ENCODE measurements at places on chromosomes 11 and 22.

DNA sequence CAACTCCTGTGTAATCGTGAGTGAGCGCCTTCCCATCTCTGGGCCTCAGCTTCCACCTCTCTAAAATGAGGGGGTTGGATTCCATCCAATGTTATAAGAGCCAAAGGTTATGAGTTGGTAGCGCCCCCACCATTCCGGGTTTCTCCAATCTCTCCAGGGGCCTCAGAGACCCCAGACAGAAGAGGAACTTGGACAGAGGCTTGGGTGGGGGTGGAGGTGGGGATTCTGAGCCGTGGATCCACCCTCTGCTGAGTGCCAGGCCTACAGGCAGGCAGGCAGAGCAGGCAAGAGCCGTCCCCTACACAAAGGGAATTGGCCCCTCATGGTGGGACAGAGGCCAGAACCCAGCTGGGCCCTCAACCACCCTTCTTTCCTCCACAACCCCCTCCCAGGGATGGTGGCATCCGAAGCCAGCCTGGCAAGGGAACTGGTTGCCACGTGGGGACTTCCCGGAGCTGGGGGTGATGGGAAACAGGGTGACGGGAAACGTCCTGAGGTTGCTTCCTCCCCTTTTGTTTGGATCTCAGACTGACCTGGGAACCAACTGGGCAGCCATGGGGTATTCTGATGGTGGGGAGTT, 31.8 kb downstream of the TXN2 start:
- no peak for DNase-seq

- no peak for DNase-seq
Observed at GRCh38 chr11:128448200-128448886, 139.0 kb downstream of the ETS1 start.

- DNase-seq = no peak
Observed at GRCh38 chr11:86801364-86801763, 1.0 kb downstream of the PRSS23 start.

- no peak for DNase-seq
Observed at GRCh38 chr11:69049490-69049867, 747 bp downstream of the TPCN2 start.

DNA sequence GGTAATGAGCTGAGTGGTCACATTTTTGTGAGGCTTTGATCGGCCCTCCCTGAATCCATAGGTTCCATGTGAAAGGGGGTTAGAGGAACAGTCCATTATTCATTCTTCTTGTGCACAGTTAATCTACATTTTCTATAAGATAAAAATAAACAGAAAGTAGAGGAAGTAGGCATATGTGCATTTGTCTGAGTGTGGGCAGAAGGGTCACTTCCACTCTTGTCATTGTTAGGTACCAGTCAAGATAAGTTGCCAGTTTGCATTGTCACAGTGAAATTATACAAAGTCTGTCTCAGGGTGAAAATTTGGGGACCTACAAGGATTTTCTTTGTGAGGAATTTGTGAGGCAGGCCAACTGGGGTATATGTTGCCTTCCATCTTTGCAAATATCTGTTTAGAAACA, 4.6 kb upstream of the APOL4 start:
- DNase-seq = no peak

DNA sequence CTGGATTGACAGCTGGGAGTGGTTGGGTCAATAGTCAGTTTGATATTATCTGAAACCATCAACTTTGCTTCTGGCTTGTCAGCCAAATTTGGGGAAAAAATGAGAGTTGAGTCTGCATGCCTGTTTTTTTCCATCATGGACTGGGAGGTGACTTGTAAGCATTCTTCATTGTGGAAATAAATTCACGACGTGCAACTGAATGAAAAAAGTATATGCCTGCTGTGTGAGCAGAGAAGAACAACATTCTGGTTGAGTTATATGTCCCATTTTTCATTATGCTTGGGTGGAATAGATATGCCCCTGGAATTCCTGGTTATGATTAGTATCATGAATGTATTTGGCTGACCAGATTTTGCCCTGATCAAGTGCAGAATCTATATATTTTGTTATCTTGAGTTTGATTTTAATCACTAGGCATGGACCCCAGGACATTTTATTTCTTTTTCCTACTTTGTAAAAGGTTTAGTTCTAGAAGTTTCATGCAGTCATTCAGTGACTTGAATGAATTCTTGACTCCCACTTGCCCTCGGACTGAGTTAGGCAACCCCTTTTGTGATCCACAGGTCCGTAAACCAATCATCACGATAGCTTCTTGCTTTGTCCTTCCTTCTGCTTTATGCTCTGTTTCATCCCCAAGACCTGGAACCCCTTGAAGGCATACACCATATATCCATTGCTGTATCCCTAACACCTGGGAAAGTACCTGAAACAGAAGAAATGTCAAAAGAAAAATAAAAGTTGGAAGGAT, 205.8 kb downstream of the NAV2 start:
- DNase-seq = no peak

DNA sequence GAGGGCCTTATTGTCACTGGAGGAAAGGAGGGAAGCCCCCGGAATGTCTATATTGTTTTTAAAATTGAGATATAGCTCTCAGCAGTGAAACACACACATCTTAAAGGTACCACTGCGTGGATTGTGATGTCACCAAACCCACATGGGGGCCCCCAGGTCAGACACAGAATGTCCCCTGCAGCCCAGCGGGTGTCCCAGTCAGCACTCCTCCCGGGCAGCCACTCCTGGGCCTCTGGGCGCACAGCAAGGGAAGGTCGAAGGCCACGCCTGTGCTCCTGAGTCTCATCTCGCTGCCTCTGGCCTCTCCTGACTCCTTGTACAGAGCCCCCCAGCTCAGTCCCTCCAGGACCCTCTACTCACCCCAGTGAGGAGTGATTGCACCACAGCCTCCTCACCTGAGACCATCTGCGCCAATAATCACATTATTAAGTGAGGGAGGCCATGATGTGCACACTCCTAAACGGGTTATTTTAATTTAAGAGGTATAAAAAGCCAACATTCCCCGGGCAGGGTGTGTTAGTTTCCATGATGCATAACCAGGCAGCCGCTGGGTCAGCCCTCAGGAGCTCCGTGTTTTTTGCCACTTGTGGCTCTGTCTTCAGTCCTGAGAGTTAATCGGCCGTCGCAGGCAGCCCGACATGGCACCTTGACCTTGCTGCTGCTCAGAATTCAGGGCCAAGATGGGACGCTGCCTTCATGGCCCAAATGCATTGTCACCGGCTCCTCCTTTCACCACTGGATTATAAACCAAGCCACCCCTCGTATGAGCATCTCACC, 1089.3 kb downstream of the BRD1 start:
- no peak for DNase-seq

DNA sequence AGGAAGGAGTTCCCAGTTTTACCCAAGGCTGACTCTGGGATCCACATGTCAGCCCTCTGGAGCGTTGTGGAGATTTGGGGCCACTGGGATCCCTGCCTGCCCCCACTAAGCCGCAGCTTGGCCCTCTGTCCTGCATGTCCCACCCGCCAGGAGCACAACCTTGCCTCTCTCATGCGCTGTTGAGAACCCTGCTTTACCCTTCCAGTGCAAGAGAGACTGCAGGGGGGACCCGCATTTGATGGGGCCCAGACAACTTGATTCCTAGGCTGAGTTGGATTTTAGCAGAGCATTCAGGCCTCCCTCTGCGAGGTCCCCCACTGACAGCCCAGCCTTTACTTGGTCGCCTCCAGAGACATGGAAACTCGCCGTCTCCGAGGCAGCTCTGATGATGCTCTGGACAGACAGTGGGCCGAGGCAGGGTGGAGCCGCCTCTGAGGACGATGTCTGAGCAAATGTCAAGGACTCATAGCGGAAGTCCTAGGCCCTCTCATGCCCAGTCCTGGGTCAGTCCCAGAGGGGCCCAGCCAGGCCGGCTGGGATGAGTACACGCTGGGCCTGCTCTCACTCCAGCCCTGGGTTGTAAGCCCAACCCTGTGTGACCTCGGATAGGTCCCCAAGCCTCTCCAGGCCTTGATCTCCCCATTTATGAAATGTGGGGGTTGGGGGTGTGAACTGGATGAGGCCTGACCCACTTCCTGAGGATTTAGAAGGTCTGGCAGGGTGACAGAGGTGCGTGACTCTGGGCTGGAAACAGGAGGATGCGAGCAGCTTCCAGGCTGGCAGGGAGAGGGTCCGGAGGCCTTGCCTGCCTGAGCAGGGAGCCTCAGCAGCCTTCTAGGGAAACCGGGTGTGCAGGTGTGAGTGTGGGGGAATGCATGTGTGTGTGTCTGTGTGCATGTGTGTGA, 630 bp downstream of the CD5 start:
- DNase-seq = no peak

DNA sequence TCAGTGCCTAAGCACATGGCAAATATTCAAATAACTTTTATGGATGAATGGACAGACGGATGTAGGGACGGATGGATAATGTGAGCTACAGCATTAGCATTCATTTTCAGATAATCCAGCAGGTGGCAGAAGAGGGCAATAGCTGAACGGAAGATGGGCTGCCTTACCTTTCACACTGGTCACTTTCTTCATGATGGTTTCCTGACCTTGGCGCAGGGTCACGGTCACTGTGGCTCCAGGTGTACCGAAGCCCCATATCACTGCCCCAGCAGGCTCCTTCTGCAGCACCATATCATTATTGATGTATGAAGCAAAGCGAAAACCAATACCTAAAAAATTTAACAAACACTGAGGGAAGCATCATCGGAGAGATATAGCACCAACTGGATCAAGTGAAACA, 4.3 kb downstream of the SIAE start:
- DNase-seq = no peak

DNA sequence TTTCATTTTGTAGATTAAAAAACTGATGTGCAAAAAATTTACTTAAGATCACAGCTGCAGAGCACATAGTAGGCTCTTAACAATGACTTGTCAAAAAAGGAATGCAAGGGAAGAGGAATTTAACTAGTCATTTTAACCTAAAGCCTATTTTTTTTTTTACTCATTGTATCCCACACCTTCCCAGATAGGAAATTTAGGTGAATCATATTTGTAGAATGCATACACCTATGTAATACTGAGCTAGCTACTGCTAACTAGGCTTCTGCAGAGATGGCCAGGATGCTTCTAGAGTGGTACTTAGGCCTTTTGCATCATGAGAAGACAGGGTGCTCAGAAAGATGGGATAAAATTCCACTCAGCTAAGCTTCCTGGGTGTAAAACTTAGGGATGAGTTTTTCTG, 387.3 kb downstream of the AASDHPPT start:
- DNase-seq = no peak

DNA sequence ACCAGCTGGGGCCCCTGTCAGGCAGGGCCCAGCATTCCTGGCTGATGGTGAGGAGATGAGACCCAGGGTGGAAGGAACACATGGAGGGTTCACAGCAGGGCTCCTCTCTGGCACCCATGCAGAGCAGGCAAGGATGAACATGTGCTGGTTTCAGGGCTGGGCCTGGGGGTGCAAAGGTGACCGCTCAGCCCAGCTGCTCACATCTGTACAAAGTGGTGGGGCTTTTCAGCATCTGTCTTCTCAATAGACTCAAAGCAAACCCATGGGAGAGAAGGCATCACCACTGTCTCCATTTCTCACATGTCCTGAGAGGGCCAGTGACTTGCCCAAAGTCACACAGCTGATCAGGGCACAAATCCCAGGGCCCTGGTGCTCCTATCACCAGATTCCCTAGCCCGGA, 27.3 kb upstream of the TCF20 start:
- no peak for DNase-seq

GRCh38 chr11:22473586-22473985, 135.4 kb downstream of the SLC17A6 start:
- DNase-seq = no peak

DNA sequence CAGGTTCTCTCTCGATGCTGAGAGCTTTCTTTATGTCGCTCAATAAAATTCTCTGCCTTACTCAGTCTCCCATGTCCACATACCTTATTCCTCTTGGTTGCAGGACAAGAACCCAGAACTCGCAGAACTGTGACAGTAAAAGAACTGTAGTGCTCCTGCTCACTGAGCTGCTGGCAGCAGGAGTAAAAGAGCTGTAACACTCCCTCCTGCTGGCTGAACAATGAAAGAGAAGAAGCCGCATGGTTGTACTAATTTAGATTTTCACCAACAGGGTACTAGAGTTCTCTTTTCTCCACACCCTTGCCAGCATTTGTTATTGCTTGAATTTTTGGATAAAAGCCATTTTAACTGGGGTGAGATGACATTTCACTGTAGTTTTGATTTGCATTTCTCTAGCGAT, 433.2 kb downstream of the GUCY1A2 start:
- no peak for DNase-seq

DNA sequence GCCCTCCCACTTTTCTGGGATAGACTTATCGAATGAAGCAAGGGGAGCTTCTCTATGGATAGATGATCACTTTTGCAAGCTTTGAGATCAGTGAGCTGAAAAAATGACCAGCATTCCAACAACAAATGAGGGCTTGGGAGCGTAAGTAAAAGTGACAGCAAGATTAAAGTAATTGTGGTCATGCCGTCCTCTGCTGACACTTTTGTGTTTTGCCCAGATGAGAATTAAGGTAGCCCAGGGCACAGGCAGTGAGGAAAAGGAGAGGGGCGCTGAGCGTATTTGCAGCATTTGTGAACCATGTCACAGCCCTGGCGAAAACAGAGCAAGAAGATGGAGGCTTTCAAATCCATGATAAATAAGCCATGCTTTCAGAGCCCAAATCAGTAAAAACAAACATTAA, 24.6 kb upstream of the TMA7B start:
- no peak for DNase-seq

DNA sequence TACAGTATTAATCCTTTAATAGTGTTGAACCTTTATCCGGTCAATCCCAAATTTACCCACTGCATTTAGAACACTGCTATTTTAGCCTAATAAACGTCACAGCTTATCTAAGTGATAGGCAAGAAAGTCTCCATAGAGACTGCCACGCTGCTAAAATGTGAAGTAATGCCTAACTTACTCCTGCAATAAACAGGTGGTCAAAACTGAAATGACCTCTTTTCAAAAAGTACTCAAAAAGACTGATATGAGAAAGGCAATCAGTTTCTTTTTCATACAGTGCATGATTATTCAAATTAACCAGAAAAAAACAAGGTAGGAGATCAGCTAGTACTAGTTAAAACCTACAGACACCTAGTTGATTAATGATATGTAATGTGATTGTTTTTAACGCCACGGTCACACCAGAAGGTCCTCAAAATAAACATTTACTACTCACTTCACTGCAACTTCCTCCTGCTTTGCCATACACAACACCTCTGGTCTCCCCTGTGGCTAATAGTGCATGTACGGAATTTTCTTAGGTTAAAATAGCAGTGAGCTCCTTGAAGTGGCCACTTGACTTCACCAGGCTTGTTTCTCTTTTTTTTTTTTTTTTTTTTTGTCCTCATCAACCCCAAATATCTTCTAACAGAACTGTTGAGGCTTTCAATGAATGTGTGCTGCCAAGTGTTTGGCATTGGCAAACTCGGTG, 8.8 kb downstream of the ATP5MG start:
- no peak for DNase-seq
